ENCODE measurements at places on chromosomes 1 and 21.

GRCh38 chr1:186473047-186473446 is 12.1 kb upstream of the PDC start:
- DNase-seq, result no peak

GRCh38 chr1:67830226-67830625 is 3.0 kb downstream of the GNG12 start:
- DNase-seq, result no peak

- peak; percentile 16 for DNase-seq
Observed at GRCh38 chr1:76254104-76255030, 179.8 kb downstream of the ST6GALNAC3 start.

GRCh38 chr21:14630556-14631069 is 84.5 kb upstream of the SAMSN1 start:
- DNase-seq, result no peak

DNA sequence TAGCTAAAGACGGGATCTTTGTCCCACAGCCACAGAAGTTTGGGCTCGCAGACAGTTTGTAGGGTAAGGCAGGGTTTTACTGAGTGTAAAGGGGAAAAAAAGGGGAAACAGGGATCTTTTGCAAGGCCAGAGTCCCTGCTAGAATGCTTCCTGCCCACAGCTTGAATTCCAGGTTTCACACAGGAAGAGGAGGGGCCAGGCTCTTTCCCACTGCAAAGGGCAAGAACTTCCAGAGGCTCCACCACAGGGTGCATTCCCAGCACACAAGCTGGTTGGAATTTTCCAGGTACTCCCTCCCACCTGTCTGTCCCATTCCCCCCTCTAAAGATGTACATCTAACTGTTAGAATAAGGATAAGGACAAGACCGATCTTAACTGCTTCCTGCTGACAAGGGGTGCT is 1126.9 kb downstream of the KCNT2 start:
- DNase-seq, result no peak

GRCh38 chr1:239288820-239289554 is 97.4 kb upstream of the CHRM3 start:
- no peak for DNase-seq

- DNase-seq, result no peak
Observed at GRCh38 chr1:19010503-19010902, 54.0 kb upstream of the IFFO2 start.

DNA sequence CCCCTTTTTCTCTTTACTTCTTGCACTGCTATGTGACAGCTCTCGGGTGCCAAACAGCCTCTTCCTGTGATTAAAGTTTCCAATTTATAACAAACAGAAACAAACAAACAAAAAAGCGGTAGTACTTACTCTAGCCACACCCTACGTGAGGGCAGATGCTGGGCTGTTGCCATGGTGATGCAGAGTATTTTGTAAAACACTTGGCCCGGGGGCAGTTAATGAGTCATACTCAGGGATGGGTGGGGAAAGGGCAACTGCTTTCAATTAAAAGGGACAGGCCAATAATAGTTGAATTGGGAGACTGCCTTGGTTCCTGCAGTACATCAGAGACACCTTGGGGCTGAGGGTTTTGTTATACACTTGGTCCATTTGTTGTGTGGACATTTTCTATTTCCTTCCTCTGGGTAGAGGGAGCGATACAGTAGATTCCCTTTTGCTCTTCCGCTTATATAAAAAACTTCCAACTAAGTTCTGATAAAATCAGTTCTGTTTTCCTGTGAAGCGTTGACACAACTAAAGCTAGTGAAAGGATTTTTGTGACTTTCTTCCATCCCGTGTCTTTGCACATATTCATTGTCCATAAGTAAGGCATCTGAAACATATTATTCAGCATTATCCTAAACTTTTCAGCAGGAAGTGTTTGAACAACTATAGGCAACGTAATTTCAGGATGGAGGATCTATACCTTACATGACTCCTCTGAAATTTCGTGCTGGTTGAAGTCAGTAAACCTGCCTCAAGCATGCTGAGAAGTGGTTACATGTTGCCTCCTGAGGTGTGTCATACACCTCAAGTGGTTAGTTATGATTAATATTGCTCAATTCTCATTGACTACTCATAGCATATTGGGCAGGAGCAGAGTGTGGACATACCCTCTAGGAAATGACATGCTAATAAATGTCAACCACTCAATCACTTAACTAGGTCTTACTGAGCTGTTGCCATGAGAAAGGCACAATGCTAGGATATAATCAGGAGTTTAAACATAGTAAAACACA is 36.7 kb upstream of the THEM4 start:
- peak; percentile 92 for DNase-seq

GRCh38 chr1:169989246-169989645 is 85.2 kb downstream of the KIFAP3 start:
- DNase-seq, result no peak

GRCh38 chr21:36028127-36029069 is 31.9 kb downstream of the SETD4 start:
- peak; percentile 79 for DNase-seq

DNA sequence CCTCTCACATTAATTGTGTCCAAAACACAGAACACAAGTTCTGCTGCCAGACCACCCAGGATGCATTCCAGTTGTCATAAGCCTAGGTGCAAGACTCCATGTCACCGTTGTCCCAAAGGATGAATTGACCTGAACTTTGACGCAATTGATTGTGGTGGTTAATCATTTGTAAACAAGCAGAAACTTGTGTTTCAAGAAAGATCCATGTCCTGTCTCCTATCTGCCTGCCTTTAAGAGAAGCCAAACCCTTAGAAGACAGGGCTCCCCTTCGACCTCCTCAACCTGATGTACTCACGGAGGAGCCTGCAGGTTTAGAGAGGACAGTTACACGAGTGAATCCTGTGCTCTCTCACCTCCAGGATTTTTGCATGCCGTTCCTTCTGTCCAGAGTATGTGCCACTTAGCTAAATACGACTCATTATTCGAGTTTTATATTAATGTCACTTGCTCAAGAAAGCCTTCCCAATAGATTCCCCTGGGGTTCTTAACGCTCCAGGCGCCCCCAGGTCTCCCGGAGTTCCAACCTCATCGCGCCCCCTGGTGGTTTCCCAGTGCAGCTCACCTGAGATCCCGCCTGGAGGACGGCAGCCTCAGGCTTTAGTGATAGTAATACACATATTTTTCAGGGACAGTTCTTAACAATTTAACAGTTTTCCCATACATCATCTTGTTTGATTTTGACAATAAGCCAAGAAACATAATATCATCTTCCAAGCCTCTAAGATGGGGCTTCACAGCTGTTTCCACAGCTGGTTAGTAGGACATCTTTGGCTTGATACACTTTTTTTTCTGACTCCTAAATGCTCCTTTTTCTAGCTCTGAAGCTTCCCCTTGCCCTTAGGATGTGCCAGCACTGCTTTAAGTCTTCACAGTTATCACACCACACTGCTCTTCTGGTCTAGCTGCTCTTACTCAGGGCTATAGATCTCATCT is 2.4 kb upstream of the C8B start:
- no peak for DNase-seq

GRCh38 chr1:53321366-53321765 is 6.5 kb downstream of the LRP8 start:
- DNase-seq, result no peak

- no peak for DNase-seq
Observed at GRCh38 chr1:25543425-25544242, at the start of gene LDLRAP1. TSS of gene LDLRAP1 (plus strand) at chr1:25543606. CDS start at chr1:25543699, 93 bp downstream.

- DNase-seq, result no peak
Observed at GRCh38 chr1:65512967-65513780, 92.7 kb downstream of the LEPR start.

- no peak for DNase-seq
Observed at GRCh38 chr1:154621875-154622274, 13.9 kb upstream of the ADAR start.

DNA sequence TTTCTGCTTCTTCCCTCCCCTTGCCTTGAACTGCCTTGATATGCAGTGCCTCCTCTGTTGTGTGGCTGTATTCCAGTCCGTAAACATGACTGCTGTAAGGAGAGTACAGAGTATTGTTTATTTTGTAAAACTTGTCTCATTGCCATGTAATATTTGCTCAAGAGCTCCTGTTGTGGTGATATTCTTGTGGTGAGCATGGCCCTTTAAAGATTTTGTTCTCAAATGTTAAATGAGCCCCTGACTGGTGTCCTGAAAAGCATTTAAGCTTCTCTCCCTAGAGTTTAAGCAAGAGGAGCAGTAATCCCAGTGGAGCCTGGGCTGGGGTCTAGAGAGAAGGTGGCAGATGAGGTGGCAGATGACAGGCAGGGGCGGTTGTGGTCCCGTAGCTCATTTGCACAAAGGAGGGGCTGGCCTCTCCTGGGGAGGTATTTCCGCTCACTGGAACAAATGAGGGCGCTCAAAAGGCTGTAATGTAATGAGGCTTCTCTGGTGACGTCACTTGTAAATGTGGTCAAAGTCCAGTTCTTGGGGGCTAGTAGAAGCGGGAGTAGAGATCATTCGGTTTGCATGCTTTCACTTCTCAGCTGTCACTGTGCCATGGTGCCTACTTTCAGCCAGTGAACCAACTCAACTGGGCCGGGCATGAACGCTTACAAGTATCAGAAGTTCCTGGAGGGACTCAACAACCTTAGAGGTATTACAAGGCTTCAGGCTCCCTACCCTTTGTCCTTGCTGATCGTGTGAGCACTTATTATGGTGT is 46.0 kb upstream of the MACF1 start:
- DNase-seq, result peak; percentile 54

- DNase-seq, result no peak
Observed at GRCh38 chr1:155947741-155948140, 6.3 kb downstream of the RXFP4 start.

Data from H4 (cell line).